ENCODE measurements at places on chromosomes 7 and 10. TPM values are rescaled to one million over a fixed set of nuclear protein-coding genes. Genes with fewer than 3 reads are reported as not detected.

ADGRA1 gene
- not detected for total RNA-seq

UTF1 gene
- total RNA-seq: not detected

RAB19 gene
- total RNA-seq: 0.46 TPM

STEAP1 gene
- 59.0 TPM for total RNA-seq

NPC1L1 gene
- total RNA-seq: not detected

CTTNBP2 gene
- 0.32 TPM for total RNA-seq

ELMO1 gene
- 28.3 TPM for total RNA-seq

EN2 gene
- not detected for total RNA-seq

SMO gene
- 6.5 TPM for total RNA-seq

RBP4 gene
- not detected for total RNA-seq

OTUD1 gene
- 4.2 TPM for total RNA-seq

ZNF239 gene
- total RNA-seq: 0.91 TPM

PHKG1 gene
- total RNA-seq: not detected

AKR1C2 gene
- 0.61 TPM for total RNA-seq

SPDYE11 gene
- total RNA-seq: not detected

CRTAC1 gene
- total RNA-seq: 0.30 TPM

ANKRD22 gene
- total RNA-seq: not detected

NOS3 gene
- total RNA-seq: 26.4 TPM

ITIH5 gene
- not detected for total RNA-seq

DAGLB gene
- total RNA-seq: 21.1 TPM

PRKAR2B gene
- 33.5 TPM for total RNA-seq

AKR1C4 gene
- total RNA-seq: not detected

CDC14C gene
- not detected for total RNA-seq

ABCC2 gene
- total RNA-seq: 0.61 TPM

IKZF1 gene
- not detected for total RNA-seq

SLC29A4 gene
- 2.6 TPM for total RNA-seq

MUC3A gene
- not detected for total RNA-seq

FLNC gene
- 74.8 TPM for total RNA-seq

FOXL3 gene
- total RNA-seq: not detected

CNPY4 gene
- total RNA-seq: 30.5 TPM

CABCOCO1 gene
- 0.97 TPM for total RNA-seq

RADIL gene
- total RNA-seq: 0.32 TPM

TECPR1 gene
- 51.4 TPM for total RNA-seq

TFEC gene
- 1.9 TPM for total RNA-seq

NUTM2A gene
- total RNA-seq: 0.15 TPM

CARD11 gene
- 1.7 TPM for total RNA-seq

CALHM1 gene
- not detected for total RNA-seq

PDE1C gene
- total RNA-seq: 3.6 TPM

OR2A5 gene
- total RNA-seq: not detected

All from epithelial cell of umbilical artery (primary cell).